Stimulated activated CD4-positive, alpha-beta T cell treated with anti-CD3 and anti-CD28 coated beads, Interleukin-4, amount 100 ng/mL, for 4 hours (primary cell): ENCODE measurements at places on chromosomes 13 and 19.

- DNase-seq, result peak; percentile 34
Measured at GRCh38 chr19:6947745-6948144, 60.4 kb downstream of the ADGRE1 start.

- peak; percentile 56 for DNase-seq
Measured at GRCh38 chr19:45499196-45500180, 1.2 kb downstream of the PPM1N start.

DNA sequence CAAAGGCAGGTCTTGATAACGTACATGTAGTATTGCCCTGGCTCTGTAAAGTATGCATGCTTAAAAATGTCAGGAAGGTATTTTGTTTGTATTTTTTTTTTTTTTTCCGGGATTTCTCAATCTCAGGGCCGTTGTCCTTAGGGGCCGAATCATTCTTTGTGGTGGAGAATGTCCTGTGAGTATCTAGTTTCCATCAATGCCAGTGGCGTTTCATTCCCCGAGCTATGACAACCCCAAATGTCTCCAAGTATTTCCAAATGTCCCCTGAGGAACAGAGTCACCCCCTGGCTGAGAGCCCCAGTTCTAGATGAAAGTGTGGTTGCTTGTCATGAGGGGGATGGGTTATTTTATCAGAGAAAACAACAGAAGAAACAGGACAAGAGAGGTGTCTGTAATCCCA is 68.7 kb downstream of the ACSBG2 start:
- DNase-seq, result no peak

- DNase-seq, result no peak
Measured at GRCh38 chr19:50795664-50796073, 5.5 kb downstream of the ACP4 start.

DNA sequence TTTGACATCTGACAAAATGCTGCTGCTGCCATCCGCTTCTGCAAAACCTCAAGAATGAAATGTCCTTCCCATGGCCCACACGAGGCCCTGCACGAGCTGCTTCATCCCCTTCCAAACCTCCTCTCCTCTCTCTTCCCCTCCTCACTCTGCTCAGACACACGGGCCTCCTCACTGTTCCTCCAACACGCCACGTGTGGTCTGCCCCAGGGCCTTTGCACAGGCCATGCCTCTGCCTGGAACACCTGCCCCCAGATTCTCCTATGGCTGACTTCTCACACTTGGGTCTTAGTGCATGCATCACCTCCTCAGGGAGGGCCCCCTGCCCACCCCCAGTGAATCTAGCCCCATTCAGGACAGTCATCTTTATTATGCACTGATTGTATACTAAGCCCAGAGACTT is 15.9 kb downstream of the NRTN start:
- DNase-seq, result no peak

DNA sequence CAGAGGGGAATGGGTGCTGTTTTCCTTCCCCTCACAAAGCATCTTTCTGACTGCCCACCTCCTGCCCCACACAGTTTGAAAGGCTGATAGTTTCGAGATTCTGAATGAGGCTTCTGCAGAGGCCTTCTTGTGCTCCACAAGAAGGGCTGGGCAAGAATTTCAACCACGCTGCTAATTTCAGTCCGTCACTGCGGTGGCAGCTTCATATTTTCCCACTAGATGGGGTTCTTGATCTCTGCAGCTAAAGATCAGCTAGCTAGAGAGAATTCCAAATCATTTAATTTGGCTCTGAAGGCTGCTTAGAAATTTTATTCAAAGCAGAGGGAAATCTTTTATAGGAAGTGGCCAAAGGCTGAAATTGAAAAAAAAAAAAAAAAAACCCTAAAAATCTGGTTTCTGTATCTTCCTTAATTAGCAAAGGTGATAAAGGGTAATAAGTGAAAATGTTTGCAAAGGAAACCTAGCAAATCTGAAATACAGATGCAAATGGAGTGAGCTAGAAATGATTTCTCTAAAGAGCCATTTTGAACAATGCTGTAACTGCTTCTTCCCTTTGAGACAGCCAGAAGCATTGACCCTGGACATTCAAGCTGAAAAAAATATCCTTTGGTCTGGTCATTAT is 38.0 kb upstream of the C13orf42 start:
- no peak for DNase-seq

GRCh38 chr13:97468331-97468730 is 34.4 kb downstream of the RAP2A start:
- no peak for DNase-seq

- DNase-seq, result no peak
Measured at GRCh38 chr13:46388308-46388707, 1.3 kb upstream of the RUBCNL start.

- no peak for DNase-seq
Measured at GRCh38 chr13:62643799-62644524, 1228.3 kb upstream of the PCDH20 start.

DNA sequence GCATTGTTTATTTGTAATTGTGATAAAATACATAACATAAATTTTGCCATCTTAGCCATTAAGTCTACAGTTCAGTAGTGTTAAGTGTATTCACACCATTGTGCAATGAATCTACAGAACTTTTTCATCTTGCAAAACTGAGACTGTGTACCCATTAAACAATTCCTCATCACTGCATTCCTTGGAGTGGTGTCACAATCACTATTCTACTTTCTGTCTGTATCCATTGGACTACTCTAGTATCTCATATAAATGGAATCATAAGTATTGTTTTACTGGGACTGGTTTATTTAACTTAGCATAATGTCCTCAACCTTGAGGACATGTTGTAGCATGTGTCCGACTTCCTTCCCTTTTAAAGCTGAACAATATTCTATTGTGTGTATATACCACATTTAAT is 36.8 kb downstream of the UFM1 start:
- DNase-seq, result no peak

- DNase-seq, result no peak
Measured at GRCh38 chr13:75927183-75927669, 291.1 kb downstream of the LMO7 start.

DNA sequence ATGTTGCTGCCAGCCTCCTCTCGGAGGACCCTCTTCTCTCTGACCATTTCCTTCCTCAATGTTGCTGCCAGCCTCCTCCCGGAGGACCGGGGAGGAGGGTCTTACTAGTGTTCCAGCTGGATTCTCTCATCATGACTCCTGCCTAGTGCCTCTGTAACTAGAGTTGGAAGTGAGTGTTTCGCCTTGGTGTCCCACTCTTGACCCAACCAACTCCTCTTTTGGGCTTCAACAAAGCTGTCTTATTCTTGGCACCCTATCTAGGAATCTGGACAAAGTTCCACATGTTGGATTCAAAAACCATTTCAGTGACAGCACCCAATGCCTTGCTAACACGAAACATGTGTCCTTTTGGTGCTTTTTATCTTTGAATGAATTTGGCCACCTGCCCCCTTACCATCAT is 165.4 kb downstream of the GPC5 start:
- no peak for DNase-seq

DNA sequence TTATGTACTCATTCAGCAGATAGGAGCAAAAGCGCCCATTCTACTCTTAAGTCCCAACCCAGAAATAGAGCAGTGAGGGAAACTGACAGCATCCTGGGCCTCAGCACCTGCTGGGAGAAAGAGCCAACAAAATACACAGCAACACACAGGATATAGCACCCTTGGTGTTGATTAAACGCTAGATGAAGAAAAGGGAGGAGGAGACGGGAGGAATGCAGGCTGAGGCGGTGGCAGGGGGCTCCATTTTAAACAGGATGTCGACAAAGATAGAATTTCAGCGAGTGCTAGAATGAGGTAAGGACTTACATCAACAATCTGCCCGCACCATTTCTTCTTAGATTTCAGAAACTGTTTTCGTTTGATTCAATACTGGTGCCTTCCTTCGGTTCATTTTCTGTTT is 4.6 kb upstream of the RAB20 start:
- no peak for DNase-seq

DNA sequence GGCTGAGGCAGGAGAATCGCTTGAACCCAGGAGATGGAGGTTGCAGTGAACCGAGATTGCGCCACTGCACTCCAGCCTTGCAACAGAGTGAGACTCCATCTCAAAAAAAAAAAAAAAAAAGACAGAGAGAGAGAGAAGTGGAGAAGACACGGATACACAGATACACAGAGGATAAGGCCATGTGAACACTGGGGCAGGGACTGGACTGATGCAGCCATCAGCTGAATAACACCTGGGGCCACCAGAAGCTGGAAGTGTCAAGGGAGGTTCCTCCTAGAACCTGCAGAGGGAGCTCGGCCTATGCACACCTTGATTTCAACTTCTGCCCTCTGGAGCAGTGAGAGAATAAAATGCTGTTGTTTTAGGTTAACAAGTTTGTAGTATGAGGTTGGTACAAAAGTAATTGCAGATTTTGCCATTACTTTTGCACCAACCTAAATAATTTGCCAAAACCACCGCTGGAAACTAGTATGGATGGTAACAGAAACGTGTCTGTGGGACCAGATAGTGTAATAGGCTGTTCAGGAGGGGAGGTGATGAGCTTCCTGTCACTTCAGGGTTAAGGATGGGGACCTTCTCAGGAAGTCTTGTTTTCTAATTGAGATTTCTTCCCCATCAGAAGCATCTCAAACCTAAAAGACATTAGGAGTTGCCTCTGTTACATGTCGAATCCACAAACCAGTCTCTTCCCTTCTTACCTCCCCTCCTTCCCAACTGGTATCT is 36.4 kb upstream of the IGSF23 start:
- DNase-seq, result no peak

DNA sequence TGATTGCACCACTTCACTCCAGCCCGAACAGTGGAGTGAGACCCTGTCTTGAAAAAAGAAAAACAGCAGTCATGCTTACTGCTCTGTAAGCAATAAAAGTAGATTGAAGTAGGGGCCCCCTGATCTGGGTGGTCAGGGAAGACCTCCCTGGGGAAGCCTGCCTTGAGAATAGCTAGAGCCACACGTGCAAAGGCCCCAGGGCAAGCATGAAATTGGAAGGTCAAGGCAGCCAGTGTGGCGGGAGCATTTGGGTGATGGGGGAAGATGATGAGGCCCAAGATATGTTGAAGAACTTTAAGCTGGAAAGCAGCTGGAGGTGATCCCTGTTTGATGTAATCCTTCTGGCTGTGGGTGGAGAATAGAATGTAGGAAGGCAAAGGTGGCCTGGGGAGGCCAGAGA is 104.4 kb downstream of the SIPA1L3 start:
- DNase-seq, result no peak

DNA sequence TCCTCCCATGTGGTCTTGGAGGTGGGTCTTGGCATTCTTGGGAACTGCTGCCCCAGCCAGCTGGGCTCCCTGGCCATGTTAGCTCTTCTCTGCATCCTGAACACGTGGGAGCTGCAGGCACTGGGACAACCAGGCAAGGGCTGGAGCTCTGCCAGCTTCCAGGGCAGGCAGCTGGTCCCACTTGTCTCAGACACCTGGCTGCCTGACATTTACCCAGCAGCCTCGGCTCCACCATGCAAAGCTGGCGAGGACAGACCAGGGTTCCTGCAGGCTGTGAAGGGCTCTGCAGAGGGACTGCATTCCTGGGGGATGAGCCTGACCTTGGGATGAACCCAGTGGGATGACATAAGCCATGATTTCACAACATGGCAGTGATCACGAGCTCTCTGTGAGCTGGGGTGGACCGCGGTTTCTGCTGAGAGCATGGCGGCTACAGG is 99.0 kb upstream of the TSHZ3 start:
- no peak for DNase-seq
